NAMALWA (cell line): ENCODE measurements at places on chromosomes 11 and 22.

- DNase-seq, result no peak
Measured at GRCh38 chr11:64757549-64758329, 2.0 kb downstream of the PYGM start.

DNA sequence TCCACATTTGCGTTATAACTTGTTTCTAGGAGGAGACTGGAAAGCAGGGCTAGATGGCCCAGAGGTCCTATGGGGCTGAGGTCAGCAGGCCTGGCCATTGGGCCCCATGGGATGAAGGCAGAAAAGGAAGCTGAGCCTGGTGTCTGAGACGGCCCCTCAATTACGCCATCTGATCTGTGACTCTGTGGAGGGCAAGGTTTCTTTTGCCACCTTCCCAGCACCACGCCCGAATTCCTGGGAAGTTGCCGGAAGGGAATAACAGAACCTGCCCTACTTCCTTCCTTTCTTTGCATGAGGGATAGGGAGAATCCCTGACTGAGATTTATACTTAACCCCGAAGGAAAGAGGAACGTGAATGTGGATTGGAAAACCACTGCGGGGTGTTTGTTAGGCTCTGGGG is 118.1 kb downstream of the MPPED1 start:
- DNase-seq, result no peak

GRCh38 chr11:33185756-33186155 is 24.5 kb upstream of the CSTF3 start:
- DNase-seq, result no peak

GRCh38 chr11:67300256-67300755 is 3.0 kb upstream of the SSH3 start:
- DNase-seq, result no peak

GRCh38 chr11:64621283-64622019 is 30.4 kb downstream of the SLC22A12 start:
- DNase-seq, result peak; percentile 31

DNA sequence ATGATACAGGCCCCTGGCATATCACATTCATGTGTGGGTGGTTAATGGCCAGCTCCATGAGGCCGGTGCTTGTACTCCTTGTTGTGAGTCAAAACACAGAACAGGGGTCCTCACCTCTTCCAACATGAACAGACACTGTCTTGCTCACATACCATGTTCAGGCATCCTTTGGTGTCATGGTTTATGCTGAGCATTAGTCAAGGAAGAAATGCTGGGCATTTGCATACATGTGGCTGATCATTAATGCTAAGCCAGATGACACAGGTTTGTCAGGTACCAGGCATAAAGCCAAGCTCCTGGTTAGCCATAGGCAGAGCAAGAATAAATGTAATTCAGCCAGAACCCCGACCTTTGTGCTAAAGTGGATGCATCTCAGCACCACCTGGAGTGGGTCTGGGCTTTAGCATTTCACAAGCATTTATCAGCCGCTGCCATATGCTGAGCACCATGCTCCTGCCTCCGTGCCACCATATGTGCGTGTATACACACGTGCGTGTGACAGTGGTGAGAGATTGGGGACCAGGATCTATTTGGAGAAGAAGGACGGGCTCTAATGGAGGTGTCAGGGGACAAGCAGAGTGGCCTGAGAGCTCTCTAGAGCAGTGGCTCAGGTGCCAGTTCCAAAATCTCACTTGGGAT is 55.0 kb downstream of the MICAL2 start:
- no peak for DNase-seq

- DNase-seq, result no peak
Measured at GRCh38 chr22:47586038-47586437, 823.6 kb downstream of the TBC1D22A start.

GRCh38 chr22:28706845-28707244 is 27.2 kb upstream of the TTC28 start:
- peak; percentile 37 for DNase-seq

- DNase-seq, result no peak
Measured at GRCh38 chr22:44489817-44490216, 8.2 kb downstream of the RTL6 start.

DNA sequence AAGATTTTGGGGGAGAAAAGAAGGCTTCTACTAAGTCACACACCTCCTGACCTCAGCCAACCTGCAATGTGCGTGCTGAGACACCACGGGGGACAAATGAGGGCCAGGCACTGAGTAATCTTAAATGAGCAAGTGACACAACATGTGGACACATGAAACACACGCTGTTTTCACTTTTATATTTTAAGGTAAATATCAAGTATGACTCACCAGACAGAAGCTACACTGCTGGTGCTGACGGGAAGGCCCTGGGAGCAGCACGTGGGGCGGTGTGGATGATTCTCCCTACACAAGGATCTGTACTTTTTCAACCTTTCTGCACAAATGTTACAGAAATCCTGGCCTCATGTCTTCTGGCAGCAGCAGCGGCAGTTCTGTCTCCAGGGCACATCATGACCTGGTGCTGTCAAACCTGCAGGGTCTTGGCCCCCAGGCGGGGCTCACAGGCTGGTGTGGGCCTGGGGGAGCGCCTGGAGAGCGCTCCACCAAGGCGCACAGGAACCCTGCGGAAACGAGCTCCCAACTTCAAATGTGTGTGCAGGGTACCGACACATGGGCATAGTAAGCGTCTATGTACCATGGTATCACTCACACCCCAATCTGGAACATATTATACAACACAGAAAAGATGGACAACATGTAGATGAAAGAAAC is 61.7 kb downstream of the DGCR2 start:
- DNase-seq, result no peak

- DNase-seq, result peak; percentile 95
Measured at GRCh38 chr22:21816787-21817496, 50.5 kb downstream of the MAPK1 start.

DNA sequence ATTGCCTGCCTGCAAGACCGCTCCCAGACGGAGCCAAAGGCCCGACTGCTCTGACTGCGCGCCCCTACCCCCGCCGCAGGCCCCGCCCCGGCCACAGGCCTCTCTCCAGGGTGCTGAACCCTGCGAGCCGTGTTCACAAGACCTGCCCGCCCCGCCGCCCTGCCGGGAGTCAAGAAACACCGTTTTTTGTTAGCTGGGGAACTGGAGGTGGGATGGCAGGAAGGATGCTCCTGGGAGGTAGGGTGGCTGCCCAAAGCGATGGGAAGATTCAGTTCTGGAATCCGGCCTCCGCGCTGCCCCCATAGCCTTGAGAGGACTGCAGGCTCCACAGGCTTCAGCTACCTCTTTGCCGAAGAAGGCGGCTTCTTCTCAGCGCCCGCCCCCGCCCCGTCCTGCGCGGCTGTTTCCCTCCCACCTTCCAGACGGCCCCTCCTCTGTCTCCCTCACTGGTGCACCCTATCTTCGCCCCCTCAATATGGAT is 2.7 kb upstream of the PDE2A start:
- DNase-seq, result peak; percentile 56

DNA sequence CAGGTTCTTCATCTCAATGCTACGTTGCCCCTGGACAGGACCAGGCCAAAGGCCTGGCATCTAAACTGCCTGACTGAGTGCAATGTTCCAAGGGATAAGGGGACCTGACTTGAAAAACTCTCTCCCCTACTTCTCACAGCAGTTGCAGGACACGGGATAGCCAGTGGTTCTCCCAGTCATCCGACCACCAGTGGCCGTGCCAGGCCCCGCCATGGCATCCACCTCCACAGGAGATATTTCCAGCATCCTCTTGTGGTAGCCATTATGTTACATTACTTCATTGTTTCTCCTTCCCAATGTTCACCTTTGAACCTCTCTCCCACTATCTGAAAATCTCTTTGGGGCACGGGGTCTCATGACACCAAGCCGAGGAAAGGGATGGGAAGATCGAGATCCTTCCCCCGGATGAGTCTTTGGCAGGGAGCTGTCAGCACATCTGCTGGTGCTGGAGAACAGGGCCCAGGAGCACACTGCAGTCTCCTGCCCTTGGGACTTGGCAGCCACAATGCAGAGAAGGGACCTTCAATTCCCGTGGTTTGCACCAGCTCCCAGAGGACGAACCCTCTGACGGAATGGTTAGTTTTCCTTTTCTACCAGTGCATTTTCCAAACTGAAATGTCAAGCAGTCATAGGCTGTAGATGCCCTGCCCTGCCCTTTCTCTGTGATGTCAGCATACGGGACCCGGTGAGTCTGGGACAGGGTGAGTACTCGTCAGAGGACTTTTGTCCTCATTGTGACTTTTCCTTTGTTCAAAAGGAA is 121.2 kb downstream of the ETS1 start:
- no peak for DNase-seq

DNA sequence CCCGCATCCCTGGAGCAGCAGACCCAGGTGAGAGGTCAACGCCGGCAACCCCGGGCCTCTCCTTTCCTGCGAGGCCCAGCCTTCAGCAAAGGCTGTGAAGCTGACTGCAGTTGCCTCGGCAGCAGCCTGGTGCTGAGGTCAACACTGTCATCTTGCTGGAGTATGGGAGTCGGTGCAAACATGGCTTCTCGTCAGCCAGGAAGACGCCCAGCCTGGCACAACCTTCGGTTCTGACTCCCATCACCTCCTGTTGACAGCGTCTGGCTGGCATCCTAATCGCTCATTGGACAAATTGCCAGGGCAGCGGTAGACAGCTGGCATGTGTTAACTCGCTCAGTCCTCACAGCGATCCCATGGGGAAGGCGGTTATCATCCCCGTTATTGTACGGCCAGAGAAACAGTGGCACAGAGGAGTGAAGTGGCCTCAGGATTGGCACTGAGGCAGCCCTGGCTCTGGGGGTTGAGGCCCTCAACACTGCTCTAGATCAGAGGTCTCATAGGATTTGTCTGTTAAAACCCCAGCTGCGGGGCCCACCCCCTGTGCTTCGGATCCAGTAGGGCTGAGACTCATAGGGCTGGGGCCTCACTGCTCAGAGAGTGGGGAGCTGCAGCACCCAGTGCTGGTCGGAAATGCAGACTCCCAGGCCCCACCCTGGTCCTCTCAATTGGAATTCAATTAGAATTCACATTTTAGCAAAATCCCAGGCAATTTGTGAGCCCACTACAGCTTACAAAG is 39.3 kb upstream of the TP53I11 start:
- DNase-seq, result no peak

DNA sequence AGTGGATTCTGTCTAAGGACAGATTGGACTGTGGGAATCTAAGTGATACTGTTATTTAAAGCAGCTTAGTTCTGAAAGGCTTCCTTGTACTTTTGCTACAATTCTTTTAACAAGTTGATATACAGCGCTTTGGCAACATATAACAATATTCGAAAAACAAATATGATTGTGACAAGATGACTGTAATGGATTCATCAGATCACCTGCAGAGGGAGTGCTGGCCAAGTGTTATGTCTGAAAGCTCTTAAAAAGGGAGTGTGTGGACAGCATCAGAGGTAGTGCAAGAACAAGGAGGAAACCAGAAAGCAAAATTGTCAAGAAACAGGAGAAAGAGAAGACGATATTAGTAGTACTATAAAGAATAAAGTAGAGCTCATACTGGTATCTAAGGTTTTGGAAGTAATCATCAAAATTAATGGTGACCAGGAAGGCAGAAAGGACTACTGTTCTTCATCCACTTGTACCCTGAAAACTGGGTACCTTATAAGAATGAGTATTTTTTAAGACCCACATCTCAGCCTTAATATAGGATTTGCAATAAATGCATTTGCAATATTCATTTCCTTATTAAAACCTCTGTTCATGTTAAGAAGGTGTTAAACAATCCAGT is 1112.0 kb upstream of the CCDC90B start:
- DNase-seq, result peak; percentile 55

GRCh38 chr11:55942785-55943392 is 6.7 kb upstream of the OR5I1 start:
- peak; percentile 65 for DNase-seq

- no peak for DNase-seq
Measured at GRCh38 chr11:63554877-63555223, 8.3 kb downstream of the PLAAT2 start.

GRCh38 chr11:108734956-108735559 is 70.2 kb downstream of the DDX10 start:
- peak; percentile 66 for DNase-seq

- no peak for DNase-seq
Measured at GRCh38 chr22:20439928-20440575, 2.4 kb upstream of the SCARF2 start.

DNA sequence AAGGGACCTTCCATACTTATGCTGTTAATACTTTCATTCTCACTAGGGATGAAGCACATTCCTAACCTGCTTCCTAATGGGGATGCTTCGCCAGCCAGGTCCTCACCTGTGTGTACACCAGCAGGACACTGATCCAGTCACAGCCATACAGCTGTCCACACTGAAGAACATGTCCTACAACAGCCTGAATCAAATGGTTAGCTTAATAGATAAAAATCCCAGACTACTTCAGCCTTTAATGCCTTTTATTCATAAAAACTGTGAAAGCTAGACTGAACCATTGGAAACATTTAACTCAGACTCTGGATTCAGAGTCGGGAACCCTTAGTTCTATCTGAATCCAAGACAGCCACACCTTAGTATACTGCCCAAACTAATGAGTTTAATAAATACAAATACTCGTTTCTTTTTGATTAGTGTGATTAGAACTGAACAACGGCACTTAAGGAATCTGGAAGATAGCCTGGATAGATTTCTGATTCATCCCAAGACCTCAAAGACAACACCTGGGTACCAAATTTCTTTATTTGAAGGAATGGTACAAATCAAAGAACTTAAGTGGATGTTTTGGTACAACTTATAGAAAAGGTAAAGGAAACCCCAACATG is 3.3 kb downstream of the FTH1 start:
- no peak for DNase-seq

- no peak for DNase-seq
Measured at GRCh38 chr22:41799486-41800347, 762 bp upstream of the CCDC134 start.

GRCh38 chr11:20658135-20658534 is 11.3 kb upstream of the NELL1 start:
- DNase-seq, result no peak

DNA sequence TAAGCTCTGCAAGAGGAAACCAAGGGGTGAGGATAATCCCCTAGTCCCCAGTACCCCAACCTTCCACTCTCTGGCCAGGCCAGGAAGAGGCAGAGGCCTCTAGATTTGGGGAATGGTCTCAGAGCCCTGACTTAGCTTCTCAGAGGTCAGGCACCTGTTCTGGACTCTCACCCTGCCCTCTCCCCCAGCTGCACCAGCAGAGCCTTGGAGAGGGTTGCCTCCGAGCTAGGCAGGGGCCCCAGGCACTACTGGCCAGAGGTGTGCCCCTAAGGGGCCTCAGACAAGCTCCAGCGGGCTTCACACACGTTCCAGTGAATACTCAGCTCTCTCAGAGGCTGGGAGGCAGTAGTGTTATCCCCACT is 8.0 kb downstream of the FREY1 start:
- no peak for DNase-seq

- no peak for DNase-seq
Measured at GRCh38 chr11:64208796-64209562, 2.5 kb downstream of the FERMT3 start.
